ENCODE measurements at places on chromosomes 7 and 10.

DNA sequence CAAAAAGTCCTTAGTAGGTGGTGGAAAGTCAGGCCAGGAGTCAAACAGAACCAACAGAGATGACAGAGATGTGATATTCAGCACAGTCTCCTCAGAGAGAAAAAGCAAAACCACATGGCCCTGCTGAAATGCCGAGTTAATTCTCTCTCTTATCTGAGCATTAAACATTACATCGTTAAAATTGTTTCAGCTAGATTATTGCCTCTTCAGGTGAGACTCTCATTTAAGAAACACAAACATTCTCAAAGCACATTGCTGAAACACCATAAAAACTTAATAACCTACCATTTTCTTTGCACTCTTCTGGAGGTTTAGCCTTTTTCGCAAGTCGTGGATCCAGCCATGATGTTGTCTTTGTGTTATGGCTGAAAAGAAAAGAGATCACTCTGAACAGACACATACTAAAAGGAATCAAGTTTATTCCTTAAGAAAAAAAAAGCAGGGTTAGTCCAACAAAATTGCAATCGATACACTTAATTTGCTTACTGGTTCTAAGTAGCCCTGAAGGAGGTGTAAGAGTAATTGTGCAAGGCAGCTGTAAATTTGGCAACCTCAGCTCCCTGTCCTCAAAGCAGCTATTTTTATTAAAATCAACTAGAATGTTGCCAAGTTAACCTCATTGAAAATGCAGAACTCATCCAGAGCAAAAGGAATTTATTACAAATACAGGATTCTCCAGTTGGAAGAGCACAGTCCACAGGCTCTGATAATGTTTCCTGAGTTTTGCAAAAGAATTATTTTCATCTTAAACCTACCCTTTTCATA is 691.1 kb downstream of the PHTF2 start:
- DNase-seq: no peak

GRCh38 chr10:93554760-93555432 is 11.6 kb upstream of the FFAR4 start:
- peak; percentile 43 for DNase-seq

GRCh38 chr7:13524076-13524475 is 465.4 kb downstream of the ETV1 start:
- no peak for DNase-seq

DNA sequence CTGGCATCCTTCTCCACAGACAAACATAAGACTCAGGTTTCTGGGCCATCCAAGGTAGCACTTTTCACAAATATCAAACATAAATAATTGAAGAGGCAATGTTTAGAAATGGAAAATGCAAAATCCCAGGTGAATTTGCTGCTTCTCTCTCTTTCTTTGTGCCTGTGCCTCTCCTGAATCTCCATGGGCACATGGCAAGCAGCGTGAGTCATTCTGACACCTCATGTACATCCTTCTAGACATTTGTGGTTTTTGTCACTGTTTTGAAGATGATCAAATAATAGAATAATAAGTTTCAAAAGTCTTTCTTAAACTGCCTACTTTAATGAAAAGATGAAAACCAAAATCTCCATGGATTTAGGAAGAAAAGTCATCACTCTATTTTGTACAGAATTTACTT is 60.3 kb upstream of the RAB11FIP2 start:
- no peak for DNase-seq

- no peak for DNase-seq
Observed at GRCh38 chr7:75688200-75689136, 50.3 kb downstream of the HIP1 start.

DNA sequence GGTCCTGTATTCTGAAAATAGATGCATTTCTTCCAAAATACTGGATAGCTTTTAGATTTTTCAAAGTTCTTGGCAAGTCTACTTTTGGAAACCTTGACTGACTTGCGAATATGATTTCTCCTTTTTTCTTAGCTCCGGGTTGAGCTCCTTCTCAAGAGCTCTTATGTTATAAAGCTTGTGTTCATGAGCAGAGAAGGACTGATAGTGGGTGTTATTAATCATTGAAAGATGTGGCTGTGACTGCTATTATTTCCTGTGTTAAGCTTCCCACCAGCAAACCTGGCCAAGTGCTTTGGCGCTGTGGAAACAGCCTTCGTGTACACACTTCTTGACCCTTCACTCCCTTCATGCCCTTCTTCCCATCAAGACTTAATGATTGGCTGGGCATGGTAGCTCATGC is 98.2 kb downstream of the KIAA1217 start:
- no peak for DNase-seq

DNA sequence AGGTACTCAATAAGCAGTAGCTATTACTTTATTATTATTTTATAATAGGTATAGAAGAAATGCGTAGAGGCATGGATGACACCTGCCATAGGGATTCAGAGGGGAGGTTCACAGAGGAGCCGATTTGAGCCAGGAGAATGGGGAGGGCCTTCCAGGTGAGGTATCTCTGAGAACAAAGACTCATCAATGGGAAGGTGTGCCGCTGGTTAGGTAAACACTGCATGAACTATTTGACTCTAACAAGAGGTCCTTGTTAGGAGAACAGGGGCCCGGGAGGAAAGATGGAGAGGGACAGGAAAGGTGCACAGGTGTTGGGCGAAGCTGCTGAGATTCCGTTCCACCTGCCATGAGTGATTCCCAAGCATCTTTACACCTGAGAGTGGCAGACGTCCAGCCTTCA is 41.8 kb upstream of the TMEM273 start:
- no peak for DNase-seq

GRCh38 chr10:118241229-118242137 is 100.6 kb downstream of the FAM204A start:
- DNase-seq: peak; percentile 73

DNA sequence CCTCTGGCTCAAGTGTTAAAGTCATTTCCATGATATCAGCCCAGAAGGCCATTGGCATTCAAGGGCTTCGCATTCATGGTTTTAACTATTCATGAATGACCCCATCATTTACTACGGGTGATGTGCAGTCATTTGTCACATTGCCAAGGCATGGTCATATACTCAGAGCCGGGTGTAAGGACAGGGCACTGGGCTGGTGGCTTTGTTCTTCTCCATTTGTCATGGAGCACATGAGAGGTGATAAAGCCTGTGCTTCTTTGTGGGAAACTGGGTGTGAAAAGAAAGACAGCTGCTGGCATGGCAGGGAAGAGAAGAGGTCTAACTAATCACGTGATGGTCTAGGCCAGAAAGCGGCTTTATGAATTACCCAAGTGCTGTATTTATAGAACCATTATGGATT is 132.2 kb upstream of the PLXNA4 start:
- DNase-seq: no peak

DNA sequence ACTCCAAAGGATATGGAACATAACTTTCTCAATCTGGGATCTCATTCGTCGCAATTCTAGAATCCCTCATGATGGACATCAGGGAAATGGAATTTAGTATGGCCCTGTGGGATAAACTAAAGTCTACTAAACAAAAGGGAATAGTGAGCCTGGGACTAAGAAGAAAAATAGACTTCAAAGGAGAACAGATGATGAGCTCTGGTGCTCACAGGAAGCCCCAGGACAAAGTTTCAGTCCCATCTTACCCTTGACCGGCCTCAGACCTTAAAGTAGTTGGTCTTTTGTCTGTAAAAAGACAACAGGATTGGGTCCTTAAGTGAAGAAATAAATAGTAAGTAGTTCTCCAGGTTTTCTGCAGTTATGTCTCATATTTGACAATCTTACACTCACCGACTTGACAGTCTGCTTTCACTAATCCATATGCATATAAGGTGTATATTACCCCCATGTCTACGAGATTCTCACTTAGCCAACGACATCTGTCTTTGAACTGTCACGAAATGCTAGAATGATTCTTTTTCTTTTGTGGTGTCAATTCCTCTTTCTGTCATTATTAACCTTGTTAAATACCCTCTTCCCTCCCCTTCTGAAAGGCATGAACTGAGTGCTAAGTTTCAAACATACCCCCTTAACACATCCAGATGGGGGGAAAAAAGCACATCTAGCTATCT is 10.9 kb upstream of the IKZF1 start:
- DNase-seq: no peak

DNA sequence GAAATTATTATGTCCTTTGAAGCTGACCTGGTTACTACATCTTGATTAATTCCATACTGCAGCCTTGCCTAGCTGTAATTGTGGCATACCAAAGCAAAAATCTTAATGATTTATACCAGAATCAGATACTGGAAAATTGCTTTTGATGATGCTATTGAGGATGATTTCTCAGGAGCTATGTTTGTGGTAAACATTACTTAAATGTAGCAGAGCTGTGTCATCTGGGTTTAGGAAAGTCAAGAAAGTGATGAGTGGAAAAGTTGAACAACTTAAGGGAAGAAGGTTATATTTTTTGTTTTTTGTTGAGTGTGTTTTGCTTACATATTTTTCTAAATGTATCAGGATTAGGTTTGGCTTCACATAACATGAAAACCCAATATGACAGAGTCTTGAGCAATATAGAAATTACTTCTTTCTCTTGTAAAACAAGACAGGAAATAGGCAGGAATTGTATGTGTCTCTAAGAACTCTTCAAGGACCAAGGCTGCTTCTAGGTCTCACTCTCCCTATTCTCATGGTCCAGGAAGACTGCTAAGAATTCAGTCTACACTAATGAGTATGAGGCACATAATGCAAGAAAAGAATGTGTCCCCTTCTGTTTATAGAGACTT is 87.6 kb upstream of the MTPN start:
- DNase-seq: no peak

DNA sequence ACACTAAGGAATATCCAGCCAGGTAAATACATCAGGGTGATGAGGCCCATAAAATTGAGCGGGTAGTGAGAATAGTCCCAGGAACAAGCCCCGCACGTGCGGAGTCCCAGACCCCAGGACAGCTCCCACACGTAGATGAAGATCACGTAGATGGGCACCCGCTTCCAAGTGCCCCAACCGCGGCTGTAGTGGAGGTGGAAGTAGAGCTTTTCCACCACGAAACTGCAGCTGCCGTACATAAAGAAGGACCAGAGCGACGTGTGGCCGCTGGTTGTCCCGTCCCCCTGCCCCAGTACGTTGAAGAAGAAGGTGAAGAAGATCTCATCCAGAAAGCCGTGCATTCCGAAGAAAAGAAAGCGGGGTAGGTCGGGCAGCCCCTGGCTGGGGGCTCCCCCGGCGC is 948 bp downstream of the TMEM229A start:
- no peak for DNase-seq

- no peak for DNase-seq
Observed at GRCh38 chr10:19168584-19168983, 120.0 kb downstream of the MALRD1 start.

DNA sequence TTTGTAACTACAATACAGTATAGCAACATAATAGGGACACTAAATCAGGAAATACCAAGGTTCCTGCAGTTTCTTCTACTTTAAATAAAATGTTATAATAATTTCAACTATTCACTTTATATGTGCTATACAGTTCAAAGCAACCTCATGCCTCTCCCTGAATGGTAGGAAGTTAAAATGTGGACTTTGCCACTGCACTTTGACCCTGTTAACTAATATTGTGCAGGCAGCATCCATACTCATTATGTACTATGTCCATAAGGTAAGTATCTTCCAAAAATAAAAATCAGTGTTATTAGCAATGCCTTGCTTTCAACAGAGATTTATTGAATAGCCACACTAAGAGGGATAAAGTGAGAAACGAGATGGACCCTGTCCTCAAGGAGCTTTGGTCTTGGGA is 4.8 kb downstream of the STEAP4 start:
- no peak for DNase-seq

- no peak for DNase-seq
Observed at GRCh38 chr10:35347121-35347562, 10.8 kb downstream of the CCNY start.

- peak; percentile 66 for DNase-seq
Observed at GRCh38 chr10:78688901-78689583, 379.7 kb upstream of the ZMIZ1 start.

DNA sequence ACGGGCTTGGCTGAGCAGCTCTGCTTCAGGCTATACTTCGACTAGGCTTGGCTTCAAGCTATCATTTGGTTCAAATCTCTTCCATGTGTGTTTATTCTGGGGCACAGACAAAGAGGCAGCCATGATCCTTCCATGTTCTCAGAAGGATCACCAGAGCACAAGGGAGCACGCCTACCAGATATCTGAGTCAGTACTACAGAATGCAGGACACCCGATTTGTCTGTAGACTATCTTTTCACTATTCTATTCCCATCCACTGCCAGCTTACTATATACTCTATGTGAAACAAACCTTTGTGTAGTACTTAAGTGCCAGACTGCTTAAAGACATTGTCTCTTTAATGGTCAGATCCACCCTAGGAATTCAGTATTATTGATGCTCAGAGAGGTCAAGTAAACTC is 35.1 kb downstream of the CH25H start:
- DNase-seq: peak; percentile 76

- DNase-seq: no peak
Observed at GRCh38 chr10:122749886-122750285, 50.2 kb upstream of the C10orf120 start.

DNA sequence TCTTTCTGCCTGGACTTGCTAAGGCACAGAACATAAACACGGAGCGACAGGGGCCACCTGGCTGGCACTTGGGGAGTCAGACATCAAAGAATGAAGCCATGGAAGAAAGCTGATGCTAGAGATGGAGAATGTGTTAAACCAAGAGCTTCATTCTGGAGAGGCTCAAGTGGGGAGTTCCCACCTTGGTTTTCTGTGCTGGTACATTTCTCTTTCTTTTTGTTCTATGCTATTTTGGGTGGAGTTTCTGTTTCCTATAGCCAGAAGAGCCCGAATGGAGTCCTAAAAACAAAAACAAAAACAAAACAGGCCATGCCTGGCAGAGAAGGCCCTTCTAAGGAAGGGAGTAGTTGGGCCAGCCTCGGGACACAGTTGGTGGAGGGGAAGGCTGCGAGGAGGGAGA is 148.4 kb upstream of the PRR15 start:
- no peak for DNase-seq

- no peak for DNase-seq
Observed at GRCh38 chr10:67050415-67050814, 124.6 kb downstream of the LRRTM3 start.

GRCh38 chr7:15936991-15937390 is 250.5 kb upstream of the MEOX2 start:
- DNase-seq: no peak

DNA sequence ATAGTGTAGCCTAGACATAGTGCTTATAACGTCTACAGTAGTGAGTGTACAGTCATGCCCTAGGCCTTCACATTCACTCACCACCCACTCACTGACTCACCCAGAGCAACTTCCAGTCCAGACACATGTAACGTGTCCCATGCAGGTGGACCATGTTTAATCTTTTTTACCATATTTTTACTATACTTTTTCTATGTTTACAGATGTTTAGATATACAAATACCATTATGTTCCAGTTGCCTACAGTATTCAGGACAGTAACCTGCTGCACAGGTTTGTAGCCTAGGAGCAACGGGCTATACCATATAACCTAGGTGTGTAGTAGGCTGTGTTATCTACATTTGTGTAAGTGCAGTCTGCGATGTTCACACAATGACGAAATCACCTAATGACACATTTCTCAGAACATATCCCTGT is 11.0 kb downstream of the MPP7 start:
- DNase-seq: peak; percentile 36
